ENCODE measurements at places on chromosomes 5 and 9.

- no peak for DNase-seq
Measured at GRCh38 chr5:127536687-127537086, 19.2 kb downstream of the PRRC1 start.

- DNase-seq = no peak
Measured at GRCh38 chr9:134913041-134913712, 4.5 kb downstream of the FCN1 start.

DNA sequence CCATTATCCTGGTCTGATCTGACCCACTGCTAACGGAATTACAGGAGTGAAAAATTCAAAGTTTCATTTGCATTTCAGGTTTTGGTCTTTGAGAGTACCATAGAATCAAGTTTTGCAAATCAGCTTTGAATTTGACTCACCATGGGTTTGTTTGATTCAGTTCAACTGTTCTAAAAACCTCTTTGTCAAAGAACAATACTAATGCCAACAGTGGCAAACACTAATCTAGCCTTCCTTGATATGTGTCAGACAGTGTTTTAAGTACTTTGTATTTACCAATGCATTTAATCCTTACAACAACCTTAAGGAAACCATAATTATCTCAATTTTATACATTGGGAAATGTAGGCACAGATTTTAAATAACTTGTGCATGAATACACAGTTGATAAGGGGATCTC is 10.1 kb upstream of the FSD1L start:
- no peak for DNase-seq

- no peak for DNase-seq
Measured at GRCh38 chr5:45508135-45508534, 188.0 kb downstream of the HCN1 start.

GRCh38 chr9:9410736-9411135 is 1202.1 kb downstream of the PTPRD start:
- no peak for DNase-seq

Data from mammary epithelial cell (primary cell).